ENCODE measurements at places on chromosomes 2 and 18.
A peak's percentile ranks its signal among the peaks of the same experiment; 100 is the strongest.

GRCh38 chr18:78911751-78912283, 67.8 kb upstream of the SALL3 start:
- no peak for DNase-seq

GRCh38 chr2:20704886-20705285, 37.9 kb downstream of the GDF7 start:
- DNase-seq = peak; percentile 60

DNA sequence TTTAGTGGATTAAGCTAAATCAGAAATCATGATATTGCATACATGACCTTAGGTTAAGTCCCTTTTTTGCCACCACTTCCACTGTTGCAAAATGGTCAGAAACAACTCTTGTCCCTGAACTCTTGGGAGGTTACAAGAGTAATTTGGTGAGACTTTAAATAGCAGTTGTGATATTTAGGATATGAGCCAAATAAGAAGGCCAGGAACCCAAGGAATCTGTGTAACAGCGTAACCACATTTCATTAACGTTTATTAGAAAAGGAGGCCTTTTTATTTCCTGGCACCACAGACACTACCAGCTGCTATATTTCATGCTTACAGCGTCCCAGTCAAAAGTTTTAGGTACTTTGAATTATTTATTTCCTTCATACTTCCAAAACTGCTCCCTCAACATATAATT, 268.0 kb downstream of the GPD2 start:
- DNase-seq = no peak

DNA sequence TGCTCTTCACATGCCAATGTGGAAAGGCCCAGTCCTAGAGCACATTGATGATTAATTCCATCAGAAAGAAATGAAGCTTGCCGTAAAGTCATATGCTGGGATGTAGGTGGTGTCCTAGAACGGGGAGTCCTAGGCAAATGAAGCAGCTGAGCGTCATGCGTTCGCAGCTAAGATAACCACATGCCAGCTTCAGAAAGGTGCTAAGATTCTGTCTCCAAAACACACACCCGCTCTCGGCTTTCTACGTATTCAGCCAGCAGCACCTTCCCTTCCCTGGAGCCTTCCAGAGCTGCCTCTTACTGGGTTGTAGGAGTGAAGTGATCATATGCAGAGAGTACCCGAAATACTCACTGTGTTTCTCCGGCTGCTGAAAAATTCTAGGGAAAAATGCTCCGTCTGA, 421.6 kb upstream of the ID2 start:
- no peak for DNase-seq

GRCh38 chr18:57441071-57441794, 6.1 kb downstream of the ONECUT2 start:
- no peak for DNase-seq

- DNase-seq = no peak
Measured at GRCh38 chr2:219460424-219460926, 25.8 kb downstream of the SPEG start.

DNA sequence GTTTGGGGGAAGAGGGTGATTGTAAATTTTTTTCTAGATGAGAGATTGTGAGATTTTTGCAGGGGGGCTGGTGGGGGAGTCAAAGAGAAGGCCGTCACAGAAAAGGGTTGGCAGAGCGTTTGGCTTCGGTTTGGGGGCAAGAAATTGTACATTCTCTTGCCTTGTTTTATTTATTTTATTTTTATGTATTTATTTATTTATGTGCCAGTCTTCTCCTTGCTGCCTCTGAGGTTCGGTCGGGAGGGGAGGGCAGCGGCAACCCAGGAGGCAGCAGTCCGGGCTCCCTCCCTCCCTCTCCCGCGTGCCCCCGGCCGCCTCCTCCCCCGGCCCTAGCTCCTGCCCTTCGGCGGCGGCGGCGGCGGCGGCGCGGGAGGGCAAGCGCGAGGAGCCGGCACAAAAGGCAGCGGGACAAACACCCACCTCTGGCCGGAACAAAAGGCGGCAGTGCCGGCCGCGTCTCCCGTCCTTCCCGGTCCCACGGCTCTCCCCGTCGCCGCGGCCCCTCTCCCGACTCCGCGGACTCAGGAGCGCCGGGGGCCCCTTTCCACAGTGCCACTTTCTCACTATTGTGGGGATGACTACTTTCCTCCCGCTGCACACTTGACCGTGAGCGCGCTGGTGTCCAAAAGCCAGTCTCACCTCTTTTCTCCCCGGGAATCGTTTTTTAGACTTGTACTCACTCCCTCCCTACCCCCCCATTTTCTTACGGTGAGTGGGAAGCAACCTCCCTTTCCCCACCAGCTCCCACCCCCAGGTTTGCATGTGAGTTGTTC, 1.2 kb downstream of the BCL11A start:
- no peak for DNase-seq

- no peak for DNase-seq
Measured at GRCh38 chr2:164974221-164974620, 18.9 kb upstream of the SLC38A11 start.

DNA sequence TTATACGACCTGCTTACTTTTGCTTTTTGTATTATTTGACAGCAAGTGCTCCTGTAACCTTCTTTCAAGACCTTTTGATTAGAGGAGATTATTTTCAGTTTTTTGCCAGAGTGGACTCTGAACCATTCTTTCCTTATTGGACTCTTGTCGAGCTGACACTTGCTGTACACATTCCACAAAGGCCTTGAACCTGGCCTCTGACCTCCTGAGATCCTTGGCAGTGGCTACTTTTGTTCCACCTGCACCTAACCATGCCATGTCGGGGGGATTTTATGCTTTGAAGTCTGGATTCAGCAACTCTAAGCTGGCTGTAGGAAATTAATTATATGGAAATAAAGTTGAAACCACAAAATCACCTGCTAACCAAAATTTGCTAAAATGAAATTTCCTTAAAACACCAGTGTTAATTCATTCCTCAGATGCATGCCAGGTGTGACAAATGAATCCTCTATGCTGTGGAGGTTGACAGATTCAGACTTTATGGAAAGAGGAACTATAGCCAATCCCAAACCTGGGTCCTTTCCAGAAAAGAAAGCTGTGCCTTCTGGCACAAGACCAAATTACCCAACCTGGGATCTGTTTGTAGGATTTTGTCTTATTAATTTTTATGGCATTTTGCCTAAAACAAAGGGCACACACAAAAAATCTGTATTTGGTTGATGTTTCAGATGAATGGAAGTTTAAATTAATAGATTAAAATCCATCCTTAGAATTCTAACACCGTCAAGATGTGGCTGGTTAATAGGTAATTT, 110.4 kb downstream of the CDC42EP3 start:
- DNase-seq = no peak

GRCh38 chr2:180647621-180648020, 332.8 kb upstream of the UBE2E3 start:
- no peak for DNase-seq

DNA sequence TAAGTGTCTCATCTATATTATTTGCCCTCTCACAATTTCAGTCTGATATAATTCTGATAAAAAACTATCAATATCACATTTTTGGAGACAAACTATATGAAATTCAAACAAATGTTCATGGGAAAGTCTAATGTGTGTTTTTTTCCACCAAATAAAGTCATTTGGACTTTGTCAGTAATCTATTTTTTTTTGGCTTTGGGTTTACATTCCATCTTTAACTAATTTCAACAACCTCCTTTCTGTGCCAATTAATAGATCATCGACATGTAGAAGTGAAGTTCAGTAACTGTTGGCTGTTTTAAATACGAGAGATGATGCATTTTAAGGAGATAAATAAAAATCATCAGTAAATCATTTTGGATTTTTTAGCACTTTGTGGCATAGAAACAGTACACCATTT, 1623.0 kb upstream of the ACVR2A start:
- DNase-seq = no peak

- DNase-seq = no peak
Measured at GRCh38 chr2:73961823-73962615, 22.7 kb upstream of the TET3 start.

DNA sequence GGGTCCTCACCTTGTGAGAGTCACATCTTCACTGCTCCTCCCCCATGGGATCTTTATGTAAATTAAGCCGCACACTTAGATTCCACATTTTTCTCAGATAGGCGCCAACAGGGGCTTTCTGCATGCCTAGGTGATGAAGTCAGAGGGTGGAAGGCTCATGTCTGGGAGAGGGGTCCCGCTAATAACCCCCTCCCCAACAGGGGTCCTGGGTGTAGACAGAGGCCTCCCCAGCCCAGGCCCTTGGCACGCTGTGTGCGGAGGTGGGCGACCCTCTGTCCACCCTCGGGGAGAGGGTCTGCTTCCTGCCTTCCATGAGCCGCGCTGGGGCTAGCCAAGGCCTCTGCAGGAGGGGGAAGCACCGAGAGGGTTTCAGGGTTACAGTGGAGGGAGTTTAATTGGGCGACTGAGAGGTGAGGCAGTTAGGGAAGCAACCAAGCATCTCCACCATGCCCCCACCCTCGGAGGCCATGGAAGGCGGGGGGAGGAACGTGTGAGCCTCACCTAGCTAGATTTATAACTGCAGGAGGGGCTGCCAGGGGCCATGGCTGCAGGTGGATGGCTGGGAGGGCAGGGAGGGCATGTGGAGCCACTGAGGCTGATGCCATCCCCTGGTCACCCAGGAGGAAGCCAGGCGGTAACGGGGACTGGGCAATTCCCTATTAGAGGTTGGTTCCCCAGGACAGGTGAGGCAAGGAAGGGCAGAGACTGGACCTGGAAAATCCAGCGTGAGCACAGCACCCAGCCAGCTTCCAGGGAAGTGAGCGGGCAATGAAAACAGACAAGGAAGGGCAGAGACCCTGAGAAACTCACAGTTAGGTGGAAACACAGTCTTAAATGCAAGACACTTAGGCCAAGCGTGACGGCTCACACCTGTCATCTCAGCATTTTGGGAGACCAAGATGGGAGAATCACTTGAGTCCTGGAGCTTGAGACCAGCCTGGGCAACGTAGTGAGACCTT, 7.7 kb upstream of the PXDN start:
- no peak for DNase-seq

- DNase-seq = no peak
Measured at GRCh38 chr2:172908275-172908674, 167.4 kb upstream of the MAP3K20 start.

DNA sequence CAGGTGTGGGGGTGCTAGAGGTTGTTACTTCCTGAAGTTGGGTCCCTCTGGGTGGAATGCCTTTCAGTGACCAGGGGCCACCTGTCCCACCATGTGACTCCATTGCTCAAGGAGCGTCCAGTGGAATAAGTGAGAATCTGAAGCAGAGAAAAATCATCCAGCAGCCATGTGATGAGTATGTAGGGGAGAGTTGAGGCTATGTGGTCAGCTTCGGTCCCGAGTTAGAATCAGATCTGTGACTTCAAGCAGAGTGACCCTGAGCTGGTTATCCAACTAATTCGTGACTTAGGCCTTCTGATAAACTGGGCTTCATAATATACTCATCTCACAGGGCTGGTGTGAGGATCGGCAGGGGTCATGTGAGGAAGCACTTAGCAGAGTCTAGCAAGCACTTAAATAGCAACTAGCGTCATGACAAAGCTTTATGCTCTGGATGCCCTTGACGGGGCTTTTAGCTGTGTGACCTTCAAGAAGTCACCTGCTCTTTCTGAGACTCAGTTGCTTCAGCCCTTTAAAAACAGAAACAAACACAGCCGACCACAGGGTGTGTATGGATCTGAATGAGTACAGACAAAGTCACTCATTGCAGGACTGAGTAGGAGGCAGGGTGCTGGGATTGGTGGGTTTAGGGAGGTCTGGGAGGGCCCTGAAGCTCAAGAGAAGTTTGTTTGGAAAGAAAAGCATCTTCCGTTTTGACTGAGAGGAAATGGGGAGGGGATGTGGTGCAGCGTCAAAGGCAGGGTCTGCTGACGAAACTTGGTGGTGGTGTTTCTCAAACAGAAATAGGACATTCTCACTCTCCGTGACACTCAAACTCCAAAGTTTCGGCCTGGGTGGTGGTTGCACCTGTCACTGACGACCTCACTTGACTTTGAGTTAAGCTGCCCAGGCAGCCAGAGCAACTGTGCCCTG, 264.0 kb upstream of the CXCR4 start:
- no peak for DNase-seq

GRCh38 chr2:16745466-16745865, 79.8 kb upstream of the CYRIA start:
- no peak for DNase-seq

GRCh38 chr2:237351796-237352195, 62.2 kb downstream of the COL6A3 start:
- no peak for DNase-seq

DNA sequence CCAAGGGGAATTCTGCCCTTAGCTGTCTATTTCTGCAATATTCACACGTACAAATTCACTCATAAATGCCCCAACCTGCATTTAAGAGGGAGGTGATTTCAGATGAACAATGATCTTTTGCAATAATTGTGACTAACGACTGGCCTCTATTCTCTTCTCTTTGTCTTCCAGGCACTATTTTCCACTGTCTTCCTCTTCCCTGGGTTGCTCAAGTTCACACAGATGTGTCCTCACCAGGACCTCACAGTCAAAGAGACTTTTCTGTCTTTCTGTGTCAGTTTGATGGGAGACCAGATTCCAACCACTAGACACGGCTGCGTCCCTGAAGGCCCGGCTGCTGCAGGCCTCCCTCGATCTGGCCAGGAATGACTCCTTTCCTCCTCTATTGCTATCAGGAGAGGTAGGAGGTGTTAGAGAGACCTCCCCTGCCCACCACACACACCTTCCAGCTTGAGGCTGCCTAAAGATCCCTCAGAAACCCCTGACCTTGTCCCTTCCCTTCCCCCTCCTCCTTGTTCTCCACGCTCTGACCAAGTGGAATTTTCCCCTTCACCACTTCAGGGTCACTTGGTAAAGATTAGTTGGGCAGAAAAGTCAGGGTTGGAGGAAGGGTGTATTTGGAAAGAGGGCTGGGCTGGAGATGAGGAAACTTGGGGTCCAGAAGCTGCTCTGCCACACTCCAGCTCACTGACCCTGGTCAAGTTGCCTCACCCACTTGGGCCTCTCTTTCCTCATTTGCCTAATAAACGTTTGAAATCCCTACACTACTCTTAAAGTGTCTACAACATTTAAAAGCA, 109.2 kb upstream of the COPS8 start:
- no peak for DNase-seq

DNA sequence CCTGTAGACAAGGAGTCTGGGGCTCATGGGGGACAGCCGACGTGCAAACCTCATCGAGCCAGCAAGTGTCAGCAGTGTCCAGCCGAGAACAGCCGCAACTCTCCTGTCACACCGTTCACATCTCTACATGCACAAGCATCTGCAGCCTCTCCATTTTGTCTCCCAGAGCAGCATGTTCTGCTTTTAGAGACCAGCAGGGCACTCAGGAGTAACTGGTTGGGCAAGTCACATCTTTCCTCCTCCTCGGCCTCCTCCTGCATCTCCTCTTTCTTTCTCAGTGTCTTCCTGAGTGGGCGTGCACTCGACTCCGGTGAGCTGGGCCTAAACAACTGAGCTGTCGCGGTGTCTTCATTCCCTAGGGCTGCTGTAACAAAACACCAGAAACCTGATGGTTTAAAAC, 249.9 kb downstream of the SH3BP4 start:
- no peak for DNase-seq
